ENCODE measurements at places on chromosomes 12 and 14.

DNA sequence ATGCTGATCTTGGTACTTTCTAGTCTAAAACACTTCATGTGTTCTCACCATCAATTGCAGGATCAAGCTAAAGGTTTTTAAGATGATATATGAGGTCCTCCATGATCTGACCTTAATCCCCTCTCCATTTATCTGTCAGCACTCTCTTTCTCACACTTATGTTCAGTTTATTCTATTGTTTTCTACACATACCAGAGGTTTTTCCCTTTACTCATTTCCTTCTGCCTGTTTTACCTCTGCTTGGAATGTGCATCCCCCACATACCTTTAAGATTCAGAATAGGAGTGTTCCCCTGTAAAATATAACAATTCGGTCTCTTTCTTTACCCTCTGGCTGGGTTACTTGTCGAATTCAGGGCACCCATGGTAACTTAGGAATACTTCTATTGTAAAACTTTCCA lies 219.1 kb upstream of the PKP2 start:
- no peak for DNase-seq

DNA sequence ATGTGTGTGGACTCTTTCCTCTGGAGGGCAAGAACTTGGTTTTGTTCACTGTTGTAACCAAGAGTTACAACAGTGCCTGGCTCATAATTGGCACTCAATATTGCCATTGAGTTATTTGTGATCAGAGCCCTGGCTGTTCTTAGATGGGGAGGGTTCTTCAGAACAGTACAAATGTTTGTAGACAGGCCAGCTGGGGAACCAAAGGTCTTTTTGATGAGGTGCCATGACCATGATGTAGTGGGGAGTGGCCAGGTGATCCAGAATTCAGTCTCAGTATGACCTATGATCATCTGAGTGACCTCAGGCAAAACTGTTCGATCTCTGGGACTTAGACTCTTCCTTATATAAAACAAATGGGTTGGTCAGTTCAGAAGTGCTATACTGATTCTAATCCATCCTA lies 3.3 kb upstream of the PRKAB1 start:
- DNase-seq = no peak

GRCh38 chr12:45227316-45228067 lies 11.6 kb downstream of the ANO6 start:
- no peak for DNase-seq

DNA sequence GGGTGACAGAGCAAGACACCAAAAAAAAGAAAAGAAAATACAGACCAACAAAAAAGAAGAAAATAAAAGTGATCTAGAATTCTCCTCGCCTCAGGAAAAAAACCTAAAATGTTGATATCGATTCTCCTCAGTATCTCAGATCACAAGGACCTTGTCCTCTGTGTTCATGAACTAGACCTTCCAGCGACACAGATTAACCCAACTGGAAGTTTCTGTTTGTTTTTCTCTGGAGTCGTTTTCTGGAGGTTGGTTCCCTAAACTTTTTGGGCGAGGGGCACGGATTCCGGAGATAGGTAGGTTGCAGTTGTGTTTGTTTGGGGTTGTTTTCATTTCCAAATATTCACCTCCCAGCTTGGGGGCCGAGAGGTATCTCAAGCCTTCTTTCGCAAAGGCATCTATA lies 559 bp upstream of the RFC5 start:
- DNase-seq = no peak

DNA sequence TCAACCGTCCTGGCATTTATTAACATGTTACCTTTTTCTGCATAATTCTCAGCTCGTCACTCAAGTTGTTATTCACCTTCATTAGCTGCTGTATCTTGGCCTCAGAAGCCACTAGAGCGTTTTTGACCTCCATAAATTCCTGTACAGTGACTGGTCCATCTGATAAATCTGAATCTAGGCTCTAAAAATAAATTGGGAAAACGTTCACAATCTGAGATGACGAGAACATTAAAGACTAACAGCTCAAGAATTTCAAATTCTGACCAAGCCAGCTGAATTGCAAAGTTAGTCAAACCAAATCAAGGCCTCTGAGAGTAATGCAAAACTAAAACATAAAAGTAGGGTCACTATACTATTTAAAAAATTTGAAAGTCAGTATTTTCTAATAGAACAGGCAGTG lies 45.0 kb downstream of the GIT2 start:
- DNase-seq = no peak

DNA sequence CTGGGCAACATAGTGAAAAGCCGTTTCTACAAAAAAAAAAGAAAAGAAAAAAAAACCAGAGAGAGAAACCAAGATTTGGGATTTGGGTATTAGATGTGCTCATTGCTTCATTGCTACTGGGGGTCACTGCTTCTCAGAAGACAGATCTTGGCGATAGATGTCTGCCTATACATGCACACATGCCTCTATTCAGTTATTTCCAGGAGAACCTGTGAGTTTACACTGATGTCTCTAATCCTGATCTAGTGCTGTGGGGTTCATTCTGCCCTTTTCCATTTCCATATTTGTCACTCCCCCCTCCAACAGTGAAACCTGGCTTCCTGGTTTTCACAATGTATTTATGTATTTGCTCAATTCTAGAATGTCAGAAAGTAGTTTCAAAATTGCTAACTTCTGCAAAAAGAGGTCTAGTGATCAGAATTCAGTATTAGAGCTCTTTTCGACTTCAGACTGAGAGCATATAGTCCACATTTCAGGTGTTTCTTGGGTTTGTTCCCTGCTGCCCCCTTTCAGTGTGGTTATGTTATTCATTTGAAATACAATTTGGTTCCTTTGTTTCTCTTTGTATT lies 111.0 kb downstream of the SLC25A47 start:
- DNase-seq = no peak

GRCh38 chr12:116927244-116927940 lies 16.6 kb downstream of the FBXW8 start:
- no peak for DNase-seq

All from bone marrow (tissue), 2 donors.